ENCODE measurements at places on chromosomes 7 and 10. TPM values are rescaled to one million over a fixed set of nuclear protein-coding genes. Genes with fewer than 3 reads are reported as not detected.

The OPN4 gene
- not detected for total RNA-seq

The PVRIG gene
- 71.8 TPM for total RNA-seq

The PCDH15 gene
- total RNA-seq = not detected

The ZNF37A gene
- 17.9 TPM for total RNA-seq

The GTF2IRD1 gene
- total RNA-seq = 4.6 TPM
